Uterus (tissue), 4 donors: ENCODE measurements at places on chromosomes 7 and 10. TPM values are rescaled to one million over a fixed set of nuclear protein-coding genes. Genes with fewer than 3 reads are reported as not detected.

METTL27 gene
- total RNA-seq, result 9.3 TPM

FGF8 gene
- not detected for total RNA-seq

CDHR1 gene
- total RNA-seq, result not detected

GBX1 gene
- 0.41 TPM for total RNA-seq

SCART1 gene
- total RNA-seq, result 1.8 TPM

GPER1 gene
- 2.4 TPM for total RNA-seq

AKR1C2 gene
- 1.0 TPM for total RNA-seq

DNA sequence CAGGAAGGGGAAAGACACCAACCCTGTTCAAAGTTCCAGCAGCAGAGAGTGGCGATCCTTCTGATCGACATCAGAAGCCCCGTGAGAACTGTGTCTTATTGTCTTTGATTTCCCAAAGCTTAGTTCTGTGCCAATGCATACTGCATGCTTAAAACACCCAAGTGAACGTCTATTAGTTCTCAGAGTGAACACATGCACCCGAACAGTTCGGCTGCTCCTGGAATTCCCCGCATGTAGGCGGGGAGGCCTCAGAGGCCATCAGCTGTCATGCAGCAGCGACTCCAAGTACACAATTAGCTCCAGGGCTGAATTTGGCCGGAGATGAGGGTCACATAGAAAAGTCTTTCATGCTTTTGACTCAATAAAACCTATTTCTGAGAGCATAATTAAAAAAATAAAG is 276.9 kb downstream of the ZMYND11 start:
- no peak for DNase-seq

- peak; percentile 39 for DNase-seq
Measured at GRCh38 chr10:96370584-96371157, 11.9 kb upstream of the OPALIN start.

- no peak for DNase-seq
Measured at GRCh38 chr10:59885430-59886134, 20.8 kb downstream of the CCDC6 start.

DNA sequence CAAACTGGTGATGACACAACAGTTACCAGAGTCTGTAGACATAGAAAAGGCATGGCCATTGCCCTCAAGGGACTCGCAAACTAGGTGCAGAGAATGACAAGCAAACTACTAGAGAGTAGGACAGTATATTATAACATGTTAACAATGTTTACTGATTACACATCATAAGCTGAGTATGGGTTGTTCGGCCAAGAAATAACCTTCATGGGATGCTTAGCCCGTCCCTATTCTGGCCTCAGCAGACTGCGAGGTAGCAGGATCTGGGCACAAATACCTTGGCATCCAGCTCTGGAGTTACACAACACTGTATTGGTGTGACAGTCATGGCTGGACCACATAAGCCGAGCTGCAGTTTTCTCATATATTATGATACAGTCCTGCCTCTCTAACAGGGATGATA is 51.4 kb downstream of the ABCB4 start:
- no peak for DNase-seq

GRCh38 chr7:121371883-121372282 is 24.2 kb downstream of the FAM3C start:
- no peak for DNase-seq

DNA sequence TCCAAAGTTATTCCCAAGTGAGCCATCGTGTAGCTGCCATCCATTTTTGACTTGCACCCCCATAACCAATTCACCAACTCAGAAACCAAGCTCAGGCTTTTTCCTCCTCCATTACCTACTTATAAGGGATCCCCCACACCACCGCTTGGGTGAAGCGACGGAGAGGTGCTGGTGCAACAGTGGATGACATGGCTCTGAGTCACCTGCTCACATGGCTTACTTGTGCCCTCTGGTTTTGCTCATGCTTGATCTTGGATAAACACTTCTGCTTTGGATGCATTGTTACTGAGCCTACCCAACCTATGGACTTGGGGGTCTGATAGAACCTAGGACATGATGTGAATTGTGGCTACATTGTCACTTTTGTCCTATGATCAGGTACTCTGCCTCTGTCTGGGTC is 12.0 kb upstream of the AKR1B1 start:
- DNase-seq, result no peak

DNA sequence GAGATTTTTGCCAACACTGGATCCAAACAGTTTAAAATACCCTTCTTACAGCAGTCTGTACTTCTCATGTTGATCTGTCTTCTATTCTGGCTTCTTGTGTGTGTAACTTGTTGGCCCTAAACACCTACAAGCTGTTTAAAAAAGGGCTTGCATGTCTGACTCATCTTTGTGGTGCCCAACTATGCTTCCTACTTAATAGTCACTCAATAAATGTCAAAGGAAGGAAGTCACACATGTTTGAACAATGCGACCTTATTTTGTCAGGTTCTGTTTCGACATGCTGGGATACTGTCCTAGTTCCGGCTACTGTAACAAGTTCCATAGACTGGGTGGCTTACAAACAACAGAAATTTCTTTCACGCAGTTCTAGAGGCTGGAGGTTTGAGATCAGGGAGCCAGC is 9.4 kb upstream of the GRK5 start:
- DNase-seq, result no peak

DNA sequence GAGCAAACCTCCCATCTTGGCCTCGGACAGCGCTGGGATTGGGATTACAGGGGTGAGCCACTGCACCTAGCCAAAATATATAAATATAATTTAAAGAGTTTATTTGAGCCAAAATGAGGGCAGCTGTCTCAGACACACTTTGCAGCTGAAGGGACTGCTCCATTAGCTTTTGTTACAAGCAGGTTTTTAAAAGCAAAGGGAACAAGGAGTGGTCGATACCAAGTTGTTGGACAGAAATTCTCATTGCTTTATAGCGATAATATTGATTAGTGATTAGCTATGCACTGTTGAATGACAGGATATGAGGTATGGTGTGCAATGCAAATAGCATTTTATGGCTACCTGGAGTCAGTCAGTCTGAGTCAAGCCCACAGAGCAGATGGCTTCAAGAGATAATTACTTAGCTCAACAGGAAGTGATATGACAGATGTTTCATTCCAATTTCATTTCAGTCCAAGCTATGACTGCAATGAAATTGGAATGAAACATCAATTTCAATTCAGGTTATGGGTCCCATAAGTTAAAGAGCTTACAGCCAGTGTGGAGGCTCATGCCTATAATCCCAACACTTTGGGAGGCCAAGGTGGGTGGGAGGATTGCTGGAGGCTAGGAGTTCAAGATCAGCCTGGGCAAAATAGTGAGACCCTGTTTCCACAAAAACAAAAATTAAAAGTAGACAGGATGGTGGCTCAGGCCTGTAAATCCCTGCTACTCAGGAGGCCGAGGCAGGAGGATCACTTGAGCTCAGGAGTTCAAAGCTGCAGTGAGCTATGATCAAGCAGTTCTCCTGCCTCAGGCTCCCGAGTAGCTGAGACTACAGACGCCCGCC is 23.1 kb downstream of the TYW1 start:
- DNase-seq, result no peak

GRCh38 chr10:132475086-132475485 is 62.5 kb upstream of the INPP5A start:
- no peak for DNase-seq

- no peak for DNase-seq
Measured at GRCh38 chr7:39633563-39634477, 10.4 kb downstream of the RALA start.

DNA sequence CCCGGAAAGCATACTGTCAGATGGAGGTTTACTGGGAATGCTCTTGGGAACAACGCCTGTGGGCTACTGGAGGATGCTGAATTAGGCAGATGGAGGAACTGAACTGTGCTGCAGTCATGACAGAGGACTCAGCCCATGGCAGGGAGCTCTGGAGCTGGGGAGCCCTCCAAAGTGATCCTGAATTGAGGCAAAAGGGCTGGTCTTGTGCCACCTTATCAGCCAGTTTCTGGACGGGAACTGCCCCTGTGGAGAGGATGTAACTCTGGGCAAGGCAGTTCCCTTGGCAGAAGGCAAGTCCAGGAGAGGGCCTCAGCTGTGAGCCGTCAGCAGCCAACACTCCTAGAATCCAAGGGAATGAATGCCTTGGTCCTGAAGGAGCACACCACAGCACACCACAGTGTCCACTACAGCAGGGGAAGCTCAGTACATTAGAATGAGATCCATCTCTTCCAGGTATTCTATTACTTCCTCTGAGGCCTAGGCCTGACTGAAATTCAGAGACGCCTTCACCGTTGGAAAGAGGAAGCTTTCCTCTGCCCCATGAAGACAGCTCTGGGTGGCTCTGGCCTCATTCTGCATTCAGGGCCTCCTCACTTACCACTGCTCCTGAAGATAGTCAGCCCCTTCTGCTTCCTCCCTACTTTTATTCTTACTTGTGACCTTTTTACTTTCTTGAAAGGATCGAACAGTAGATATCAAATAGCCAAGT is 139.6 kb upstream of the GPR26 start:
- DNase-seq, result no peak
